ENCODE measurements at places on chromosomes 6 and 20. TPM values are rescaled to one million over a fixed set of nuclear protein-coding genes. Genes with fewer than 3 reads are reported as not detected.

The CRISP2 gene
- not detected for total RNA-seq

The CENPQ gene
- total RNA-seq = 10.5 TPM

- DNase-seq = no peak
Measured at GRCh38 chr6:102798636-102799035, 1405.1 kb downstream of the GRIK2 start.

DNA sequence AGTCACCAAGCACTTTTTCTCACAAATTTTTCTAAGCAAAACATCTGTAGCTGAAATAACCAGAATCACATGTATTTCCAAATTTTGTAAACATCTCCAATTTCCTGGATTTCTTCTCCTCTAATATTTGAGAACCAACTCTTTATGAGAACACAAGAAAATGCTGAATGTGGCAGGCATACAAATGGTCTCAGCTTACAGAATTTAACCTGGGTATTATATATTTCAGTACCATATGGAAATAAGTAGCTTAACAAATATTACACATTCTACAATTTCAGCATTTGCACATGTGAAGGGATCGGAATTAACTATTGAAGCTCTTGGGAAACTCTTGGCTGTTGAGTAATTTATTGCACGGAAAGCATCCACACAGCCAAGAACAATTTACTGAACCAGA is 92.5 kb downstream of the TBXT start:
- DNase-seq = no peak

Data from kidney epithelial cell (primary cell).